ENCODE measurements at places on chromosomes 7 and 10.

DNA sequence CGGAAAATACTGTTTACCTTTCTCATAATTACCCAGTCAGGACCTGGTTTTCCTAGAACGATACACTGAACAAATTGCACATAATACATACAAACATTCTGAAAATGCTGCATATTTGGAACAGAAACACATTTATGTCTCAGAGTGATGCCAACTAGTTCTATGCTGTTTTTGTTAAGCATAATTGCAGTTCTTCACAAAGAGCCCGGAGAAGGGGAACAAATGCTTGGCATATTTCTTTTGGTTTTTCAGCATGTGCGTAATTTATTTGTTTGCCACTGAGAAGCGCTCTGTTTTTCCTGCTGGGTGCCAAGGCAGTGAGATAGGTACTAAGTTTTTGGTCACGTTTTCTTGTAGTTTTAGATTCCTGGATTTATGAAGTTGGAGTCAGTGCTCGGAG lies 181.0 kb upstream of the MDFIC start:
- DNase-seq, result no peak

GRCh38 chr7:81956520-81956919 lies 186.7 kb upstream of the HGF start:
- DNase-seq, result no peak

- DNase-seq, result no peak
Observed at GRCh38 chr7:68248973-68249372, 1252.3 kb downstream of the TYW1 start.

DNA sequence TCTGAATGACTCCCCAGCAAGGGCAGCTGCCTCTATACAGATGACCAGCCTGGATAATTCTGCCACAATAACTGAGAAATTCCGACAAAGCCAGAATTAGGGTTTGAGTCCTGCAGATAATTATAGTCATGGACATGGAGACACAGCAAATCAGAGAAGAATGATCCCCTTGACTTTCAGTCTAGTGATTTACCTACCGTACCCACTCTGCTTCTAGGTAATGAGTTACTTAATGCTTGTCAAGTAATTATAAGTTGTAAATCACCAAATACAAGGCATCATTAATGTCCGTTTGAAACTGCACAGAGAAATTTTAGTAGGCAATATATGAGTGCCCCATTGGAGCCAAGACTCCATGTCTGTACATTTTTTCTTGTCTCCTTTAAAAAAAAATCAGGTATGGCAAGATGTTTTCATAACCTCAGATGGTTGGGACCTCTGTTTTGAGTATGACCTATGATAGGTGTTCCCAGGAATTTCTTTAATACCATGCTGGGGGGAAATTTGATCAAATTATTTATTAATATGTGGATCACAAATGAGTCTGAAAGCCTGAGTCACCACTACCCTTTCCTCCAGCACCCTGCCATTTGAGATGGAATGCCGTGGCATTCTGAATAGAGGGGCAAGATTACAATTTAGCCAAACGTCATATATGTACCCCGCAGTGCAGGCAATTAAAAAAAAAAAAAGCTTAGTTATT lies 5.5 kb upstream of the ARID5B start:
- DNase-seq, result no peak

- no peak for DNase-seq
Observed at GRCh38 chr7:115274-115911, 77.0 kb upstream of the FAM20C start.

Data from CD4-positive, alpha-beta T cell treated with Interleukin-10 for 1 hour (primary cell).